GM20000 (cell line): ENCODE measurements at places on chromosomes 11 and 22.

- DNase-seq, result no peak
These were observed 5.5 kb downstream of the B3GAT1 start for GRCh38 chr11:134406264-134407185.

- no peak for DNase-seq
These were observed 198.5 kb upstream of the SORL1-AS1 start for GRCh38 chr11:121651257-121651605.

DNA sequence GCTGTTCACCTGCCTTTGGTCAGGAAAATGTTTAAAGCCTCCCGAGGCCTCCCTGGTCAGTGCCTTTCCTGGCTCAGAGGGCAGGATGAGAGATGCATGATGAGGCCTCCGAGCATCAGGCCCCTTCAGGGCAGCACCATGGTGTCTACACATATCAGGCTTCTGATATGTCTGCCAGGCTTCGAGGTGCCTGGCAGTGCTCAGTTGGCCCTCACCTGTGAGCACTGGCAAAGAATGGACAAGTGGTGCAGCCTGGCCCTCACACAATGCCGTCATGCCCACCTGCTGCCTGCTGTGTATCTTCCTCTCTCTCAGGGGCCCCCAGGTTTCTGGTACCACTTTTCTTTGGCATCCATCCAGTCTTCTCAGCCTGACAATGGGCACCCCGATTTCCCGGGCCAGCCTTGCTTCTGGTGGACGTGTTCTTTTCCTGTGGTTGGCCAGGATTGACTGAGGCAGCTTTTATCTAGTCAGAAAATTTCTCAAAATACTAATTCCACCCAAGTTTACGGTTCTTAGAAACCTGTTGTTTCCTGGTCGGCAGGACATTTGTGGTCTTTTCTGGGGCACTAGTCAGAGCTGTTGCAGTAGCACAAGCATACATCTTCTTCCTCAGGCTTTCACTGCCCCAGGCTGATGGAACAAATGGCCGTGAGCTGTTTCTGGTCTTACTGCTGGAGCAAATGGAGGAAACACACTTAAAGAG, 76.8 kb upstream of the SUSD2 start:
- DNase-seq, result no peak

DNA sequence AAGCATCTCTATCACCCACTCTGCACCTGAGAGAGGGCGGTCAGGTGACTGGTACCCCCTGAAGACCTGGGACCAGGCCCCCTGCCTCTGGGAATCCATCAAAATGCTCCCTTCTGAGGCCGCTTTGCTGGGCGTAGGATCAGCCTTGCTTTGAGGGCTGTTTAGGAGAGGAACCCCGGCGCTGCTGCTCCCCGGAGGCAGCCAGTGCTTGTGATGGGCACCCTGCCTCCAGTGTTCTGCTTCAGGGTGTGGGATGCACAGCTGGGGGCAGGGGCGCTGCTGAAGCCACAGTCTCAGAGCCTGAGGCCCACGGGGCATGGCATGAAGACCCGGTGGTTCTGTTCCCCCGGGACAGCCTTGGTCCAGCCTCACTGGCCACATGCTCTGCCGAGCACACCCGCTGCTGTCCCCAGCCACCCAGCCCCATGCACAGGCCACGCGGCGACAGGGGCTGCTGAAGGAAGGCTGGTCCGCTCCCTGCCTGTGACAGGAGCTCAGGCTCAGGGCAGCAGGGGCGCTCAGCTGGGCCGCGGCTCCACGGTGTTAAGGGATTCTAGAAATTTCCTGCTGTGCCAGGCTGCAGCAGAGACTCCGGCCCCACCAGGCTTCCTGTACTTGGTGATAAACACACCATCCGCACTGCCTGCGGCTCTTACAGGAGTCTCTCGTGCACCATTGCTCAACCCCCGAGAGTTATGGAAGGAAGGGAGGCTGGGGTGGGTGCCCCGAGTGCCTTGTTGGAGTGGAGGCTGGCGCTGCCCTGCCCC, 91.0 kb downstream of the KCNQ1 start:
- DNase-seq, result no peak

DNA sequence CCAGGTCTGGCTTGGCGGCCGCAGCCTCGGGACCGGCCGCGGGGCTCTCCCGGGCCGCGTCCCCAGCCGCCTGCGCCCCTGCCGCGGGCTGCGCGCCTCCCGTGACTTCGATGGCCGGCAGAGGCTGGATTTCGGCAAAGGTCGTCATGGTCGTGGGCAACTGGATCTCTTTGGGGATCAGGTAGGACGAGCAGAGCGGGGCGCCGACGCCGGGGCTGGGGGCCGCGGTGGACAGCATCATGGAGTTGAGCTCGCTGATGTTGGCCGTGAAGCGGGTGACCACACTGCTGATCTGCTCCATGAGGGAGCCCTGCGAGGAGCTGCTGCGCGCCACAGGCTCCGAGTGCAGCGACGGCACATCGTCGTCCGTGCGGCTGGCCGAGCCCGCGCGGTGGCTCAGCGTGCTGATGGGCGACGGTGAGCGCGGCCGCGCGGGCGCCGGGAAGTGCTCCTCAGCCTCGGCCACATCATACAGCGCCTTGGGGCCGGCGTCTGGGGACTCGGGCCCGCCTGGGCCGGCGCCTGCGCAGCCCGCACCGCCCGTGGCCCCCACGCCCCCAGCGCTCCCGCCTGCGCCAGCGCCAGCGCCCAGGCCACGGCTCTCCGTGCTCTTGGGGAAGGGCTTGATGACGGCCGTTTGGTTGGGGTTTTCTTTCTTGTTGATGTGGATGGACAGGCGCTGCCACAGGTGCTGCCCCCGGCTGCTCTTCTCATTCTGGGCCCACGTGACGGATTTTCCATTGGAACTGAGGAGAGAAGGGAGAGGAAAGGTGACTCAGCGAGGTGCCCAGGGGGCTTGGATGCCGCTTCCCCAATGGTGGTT, 171.4 kb upstream of the CTSC start:
- peak; percentile 64 for DNase-seq

GRCh38 chr11:14611939-14612338, 31.7 kb upstream of the PDE3B start:
- DNase-seq, result no peak

DNA sequence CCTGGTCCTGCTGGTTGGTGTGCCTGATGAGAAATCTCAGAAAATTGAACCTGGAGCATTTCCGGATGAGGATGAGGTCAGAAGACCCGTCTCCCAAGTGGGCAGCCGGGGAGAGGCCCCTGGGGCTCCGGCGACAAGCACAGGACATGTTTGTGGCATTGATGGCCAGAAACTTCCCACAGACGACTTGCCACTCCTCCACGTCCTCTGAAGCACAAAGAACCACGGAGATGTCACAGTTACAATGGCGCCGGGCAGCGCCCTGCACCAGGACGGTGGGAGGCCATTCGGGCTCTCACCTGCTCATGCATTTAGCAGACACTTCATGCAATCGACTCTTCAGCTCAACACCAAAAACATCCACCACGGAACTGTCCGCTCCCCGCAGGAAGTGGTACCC, 46.5 kb downstream of the CERK start:
- DNase-seq, result no peak

GRCh38 chr11:70603756-70604211, 205.5 kb downstream of the CTTN start:
- DNase-seq, result no peak

- DNase-seq, result no peak
These were observed 2.6 kb downstream of the EWSR1 start for GRCh38 chr22:29270475-29271271.

- no peak for DNase-seq
These were observed 7.2 kb downstream of the JAML start for GRCh38 chr11:118217575-118217974.

DNA sequence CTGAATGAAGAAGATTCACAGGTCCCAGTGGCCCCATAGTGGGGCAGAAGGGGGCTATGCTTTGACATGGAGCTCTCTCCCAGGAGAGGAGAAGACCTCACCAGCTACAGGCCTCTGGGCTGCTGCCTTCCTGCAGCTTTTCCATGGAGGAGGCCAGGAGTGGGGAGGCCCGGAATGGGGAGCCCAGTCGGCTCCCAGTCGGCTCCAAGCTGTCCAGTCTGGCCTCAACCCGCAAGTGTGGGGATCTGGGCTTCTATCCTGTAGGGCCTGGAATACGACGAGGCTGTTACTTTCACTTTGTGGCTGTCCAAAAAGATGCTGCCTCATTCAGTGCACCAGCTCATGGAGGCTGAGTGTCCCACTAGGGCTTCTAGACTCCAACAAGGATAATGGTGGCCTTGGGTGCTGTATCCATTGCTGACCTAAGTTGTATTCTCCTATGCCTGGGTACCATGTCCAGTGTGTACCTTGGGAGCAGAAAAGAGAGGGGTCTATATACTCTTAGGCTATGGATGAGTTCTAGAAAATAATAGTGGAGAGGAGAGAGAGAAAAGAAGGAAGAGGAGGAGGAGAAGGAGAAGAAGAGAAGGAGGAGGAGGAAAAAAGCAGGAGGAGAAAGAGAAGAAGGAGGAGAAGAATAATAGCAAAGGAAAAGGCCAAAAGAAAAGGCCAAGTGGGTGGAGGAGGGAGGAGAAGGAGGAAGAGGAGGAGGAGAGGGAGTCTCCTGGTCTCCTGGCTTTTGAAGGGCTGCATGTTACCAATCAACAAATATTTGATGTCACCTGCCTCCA, 1.1 kb downstream of the MYO18B start:
- no peak for DNase-seq

DNA sequence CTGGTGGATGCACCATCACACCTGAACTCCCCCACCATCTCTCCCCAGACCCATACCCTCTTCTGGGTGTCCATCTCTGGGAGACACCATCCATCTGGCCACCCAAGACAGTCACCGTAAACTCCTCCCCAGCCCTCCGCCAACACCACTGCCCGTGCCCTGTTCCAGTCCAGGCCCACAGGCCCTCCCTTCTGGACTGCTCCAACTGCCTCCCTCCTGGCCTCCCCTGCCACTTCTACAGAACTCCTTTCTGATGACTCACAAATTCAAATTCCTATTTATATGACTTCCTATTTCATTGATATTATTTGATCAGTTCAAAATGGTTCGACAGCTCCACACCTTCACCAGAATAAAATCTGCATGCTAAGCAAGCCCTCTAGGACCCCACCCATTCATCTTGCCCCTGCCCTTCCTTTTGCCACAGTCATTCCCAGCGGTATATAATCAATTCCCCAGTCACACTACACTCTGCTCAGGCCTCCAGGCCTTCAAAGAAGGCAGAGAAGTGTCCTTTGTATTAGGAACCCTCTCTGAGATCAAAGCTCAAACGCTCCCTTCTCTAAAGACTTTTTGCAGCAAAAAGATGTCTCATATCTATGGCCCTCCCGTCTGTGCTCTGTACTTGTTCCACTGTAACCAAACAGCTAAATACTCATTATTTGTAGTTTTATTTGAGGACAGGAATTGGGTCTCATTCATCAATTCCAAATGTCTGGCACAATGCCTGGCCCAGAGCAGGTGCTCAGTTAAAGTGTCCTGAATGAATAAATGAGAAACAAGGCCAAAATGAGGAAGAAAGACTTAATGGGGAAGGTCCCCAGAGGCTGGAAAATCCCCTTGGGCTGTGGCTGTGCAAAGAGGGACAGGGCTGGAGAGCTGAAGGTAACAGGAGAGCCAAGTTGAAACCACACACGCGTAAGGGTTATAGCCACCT, 29.0 kb downstream of the MYH9 start:
- peak; percentile 74 for DNase-seq

GRCh38 chr11:38460896-38461295, 1862.9 kb upstream of the RAG2 start:
- DNase-seq, result no peak

DNA sequence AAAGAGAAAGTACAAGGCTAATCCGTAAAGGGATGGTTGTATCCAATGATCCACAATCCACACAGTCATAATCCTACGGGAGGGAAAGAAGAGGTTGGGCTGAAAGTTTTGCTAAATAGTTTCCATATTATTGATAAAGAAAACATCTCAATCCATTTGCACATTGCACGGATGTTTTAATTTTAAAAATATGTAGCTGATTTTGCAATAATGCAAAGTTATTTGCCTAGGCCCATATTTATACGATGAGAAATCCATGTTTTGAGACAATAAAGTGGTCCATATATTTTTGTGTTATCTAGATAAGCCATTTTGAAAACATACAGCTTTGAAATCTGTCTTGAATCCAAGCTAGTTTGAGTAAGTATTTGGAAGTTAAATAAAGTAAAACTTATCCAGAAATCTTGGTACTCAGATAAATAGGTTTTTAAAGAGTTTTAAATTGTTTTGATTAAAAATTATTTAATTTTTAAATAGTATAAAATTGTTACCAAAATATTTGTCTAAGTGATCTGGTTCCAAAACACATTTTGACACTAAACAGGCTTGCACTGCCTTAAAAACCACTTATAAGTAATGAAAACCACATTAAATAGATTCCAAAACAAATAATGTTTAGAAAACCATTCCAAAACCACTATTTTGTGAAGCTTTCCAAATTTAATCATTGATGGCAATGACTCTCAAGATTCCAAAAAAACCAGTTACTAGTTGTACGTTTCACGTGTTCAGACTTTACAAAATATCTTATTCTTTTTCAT, 38.2 kb upstream of the PAMR1 start:
- DNase-seq, result no peak

GRCh38 chr11:35158701-35159510, 19.9 kb downstream of the CD44 start:
- DNase-seq, result no peak

DNA sequence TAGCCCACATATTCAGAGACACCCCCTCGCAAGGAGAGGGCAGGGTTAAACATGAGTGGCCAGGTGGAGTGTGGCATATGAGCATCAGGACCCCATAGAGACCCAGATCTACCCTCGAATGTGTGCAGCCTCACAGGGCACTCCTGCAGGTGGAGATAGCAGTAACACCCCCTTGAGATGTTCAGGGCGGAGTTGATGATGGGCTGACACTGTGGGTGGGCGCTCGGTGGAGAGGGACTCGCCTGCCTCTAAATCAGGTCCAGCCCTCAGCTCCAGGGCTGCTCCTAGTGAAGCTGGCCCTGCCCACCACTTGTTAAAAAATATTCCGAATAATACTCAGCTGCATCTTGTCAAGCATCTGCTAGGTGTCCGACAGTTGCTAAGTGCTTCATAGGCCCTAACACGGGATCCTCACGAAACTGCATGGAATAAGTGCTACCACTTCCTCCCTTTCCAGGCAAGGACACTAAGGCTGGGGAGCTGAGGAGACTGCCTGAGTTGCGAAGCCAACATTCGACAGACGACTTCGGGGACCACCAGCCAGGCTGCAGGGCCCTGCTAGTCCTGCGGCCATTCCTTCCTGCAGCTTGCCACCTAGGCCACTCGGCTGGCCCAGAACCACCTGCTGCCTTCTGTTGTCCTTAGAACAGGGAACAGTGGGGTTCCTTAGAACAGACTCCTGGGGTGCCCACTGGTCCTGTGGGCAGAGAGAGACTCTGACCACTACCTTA, 74.0 kb upstream of the WNT11 start:
- DNase-seq, result no peak

DNA sequence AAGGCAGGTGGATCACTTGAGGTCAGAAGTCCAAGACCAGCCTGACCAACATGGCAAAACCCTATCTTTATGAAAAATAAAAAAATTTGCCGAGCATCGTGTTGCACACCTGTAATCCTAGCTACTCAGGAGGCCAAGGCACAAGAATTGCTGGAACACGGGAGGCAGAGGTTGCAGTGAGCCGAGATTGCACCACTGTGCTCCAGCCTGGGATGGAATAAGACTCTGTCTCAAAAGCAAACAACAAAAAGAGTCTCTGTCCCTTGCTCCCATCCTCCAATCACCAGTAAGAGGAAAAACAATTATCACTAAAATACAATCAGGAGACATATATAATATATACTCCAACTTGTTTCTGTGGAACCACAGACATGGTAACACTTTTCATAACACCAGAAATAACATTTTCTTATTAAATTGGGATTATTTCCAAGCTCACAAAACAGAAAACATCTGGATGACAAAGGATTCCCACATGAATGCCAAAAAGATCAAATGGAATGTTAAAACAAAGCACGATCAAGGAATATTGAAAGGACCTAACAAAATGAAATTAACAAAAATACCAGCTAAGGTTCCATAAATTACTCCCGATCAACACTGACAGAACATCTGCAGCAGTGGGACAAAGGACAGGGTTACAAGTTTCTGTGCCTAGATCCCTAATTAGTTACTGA, 15.2 kb downstream of the FCHSD2 start:
- DNase-seq, result no peak
